ENCODE measurements at places on chromosomes 7 and 10. TPM values are rescaled to one million over a fixed set of nuclear protein-coding genes. Genes with fewer than 3 reads are reported as not detected.

Gene ANLN
- total RNA-seq = 80.6 TPM

Gene DDC
- not detected for total RNA-seq

Gene IKZF1
- not detected for total RNA-seq

Gene MACC1
- total RNA-seq = 0.06 TPM

Gene MPP7
- total RNA-seq = 0.53 TPM

Gene PHYHIPL
- under 0.01 TPM for total RNA-seq

Gene SFTPD
- total RNA-seq = not detected

Gene CYP26C1
- 0.06 TPM for total RNA-seq

Gene DGKI
- total RNA-seq = 5.3 TPM

Gene PTF1A
- not detected for total RNA-seq

Gene ZNF511
- 21.8 TPM for total RNA-seq

Gene HOXA3
- 1.6 TPM for total RNA-seq

Gene CTAGE15
- total RNA-seq = 0.13 TPM

Gene ASB15
- total RNA-seq = not detected

Gene NPC1L1
- not detected for total RNA-seq

Gene AKR1C4
- not detected for total RNA-seq

Gene CLCN1
- total RNA-seq = not detected

Gene ZDHHC6
- 24.6 TPM for total RNA-seq

Gene ATXN7L1
- 8.6 TPM for total RNA-seq

Gene HYAL4
- total RNA-seq = not detected

Gene OPALIN
- not detected for total RNA-seq

Gene HPS1
- 35.3 TPM for total RNA-seq

Gene CCDC136
- 5.8 TPM for total RNA-seq

Gene CYP3A4
- not detected for total RNA-seq

Gene MSS51
- total RNA-seq = 1.2 TPM

Gene ARHGEF35
- 3.0 TPM for total RNA-seq

Gene FAM25C
- not detected for total RNA-seq

Gene ADCY1
- 0.12 TPM for total RNA-seq

Gene IDI2
- total RNA-seq = not detected

Gene FZD8
- 23.1 TPM for total RNA-seq

Gene NPY
- total RNA-seq = not detected

Gene PLPP4
- total RNA-seq = 0.25 TPM

Gene CFAP43
- total RNA-seq = 0.31 TPM

Gene OR9A2
- total RNA-seq = not detected

Gene GPC2
- 0.99 TPM for total RNA-seq

Gene ZNF425
- 2.8 TPM for total RNA-seq

Gene HMX3
- total RNA-seq = not detected

Gene PGAM2
- 1.2 TPM for total RNA-seq

Gene XRCC2
- 1.6 TPM for total RNA-seq

Gene FGL2
- 616 TPM for total RNA-seq

Gene KAZALD1
- 78.5 TPM for total RNA-seq

Gene ANKRD2
- total RNA-seq = 0.50 TPM

Gene SCART1
- 3.3 TPM for total RNA-seq

Gene NUDCD3
- total RNA-seq = 143 TPM

Gene RGS10
- 34.9 TPM for total RNA-seq

Gene P4HA1
- 122 TPM for total RNA-seq

Gene FAM25A
- not detected for total RNA-seq

Gene RBM20
- 0.66 TPM for total RNA-seq

Gene FAM13C
- total RNA-seq = 3.4 TPM

Gene ABCB1
- total RNA-seq = 3.9 TPM

Gene NRP1
- 990 TPM for total RNA-seq

Gene TRIM50
- total RNA-seq = not detected

Gene BLNK
- not detected for total RNA-seq

Measured in aortic smooth muscle cell (primary cell).